Sigmoid colon (tissue), 7 donors: ENCODE measurements at places on chromosomes 16 and 17. TPM values are rescaled to one million over a fixed set of nuclear protein-coding genes. Genes with fewer than 3 reads are reported as not detected.

- no peak for DNase-seq
These were observed 1239.8 kb upstream of the GOT2 start for GRCh38 chr16:59973966-59974365.

GRCh38 chr17:44049294-44050060 is 17.0 kb downstream of the LSM12 start:
- DNase-seq, result no peak

- DNase-seq, result no peak
These were observed 572 bp downstream of the FAM171A2 start for GRCh38 chr17:44362949-44363612.

Gene ALDH3A1
- total RNA-seq, result 0.41 TPM

Gene SLC47A1
- 0.82 TPM for total RNA-seq
